ENCODE measurements at places on chromosomes 3 and 15.

DNA sequence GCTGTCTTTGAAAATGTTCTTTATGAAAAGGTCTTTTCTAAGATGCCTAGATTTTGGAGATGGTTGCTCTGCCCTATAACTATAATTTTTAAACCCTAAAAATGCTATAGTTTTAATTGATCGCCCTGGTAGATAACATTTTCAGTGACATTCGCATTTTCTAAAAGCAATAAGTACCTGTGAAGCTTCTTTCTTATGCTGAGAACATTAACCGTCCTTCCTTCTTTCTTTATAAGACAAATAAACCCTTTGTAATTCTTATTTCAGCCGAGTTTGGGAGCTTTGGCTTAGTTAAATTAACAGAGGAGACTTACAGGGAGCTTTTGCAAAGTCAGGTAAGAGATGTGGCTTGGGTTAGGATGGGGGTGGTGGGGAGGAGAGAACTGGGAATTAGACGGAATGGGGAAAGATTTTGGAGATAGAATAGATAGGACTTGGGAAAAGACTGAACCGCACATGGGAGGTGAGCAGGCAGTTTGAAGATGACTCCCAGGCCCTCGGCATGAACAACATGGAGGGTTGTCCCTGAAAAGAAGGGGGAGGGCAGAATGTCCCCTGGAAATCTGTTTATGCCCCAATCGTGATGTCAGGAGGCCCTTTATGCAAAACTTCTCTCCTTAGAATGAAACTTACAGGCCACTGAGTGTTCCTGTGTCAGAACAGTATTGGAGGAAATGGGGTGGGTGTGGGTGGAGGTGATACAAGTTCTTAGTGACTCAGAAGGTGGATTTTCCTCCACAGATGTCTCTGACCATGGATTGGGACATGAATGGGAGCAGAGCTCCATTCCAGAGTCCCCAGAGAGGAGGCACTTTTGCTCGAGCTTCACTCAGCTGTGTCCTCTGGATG lies 76.2 kb upstream of the LARS2 start:
- DNase-seq = no peak

DNA sequence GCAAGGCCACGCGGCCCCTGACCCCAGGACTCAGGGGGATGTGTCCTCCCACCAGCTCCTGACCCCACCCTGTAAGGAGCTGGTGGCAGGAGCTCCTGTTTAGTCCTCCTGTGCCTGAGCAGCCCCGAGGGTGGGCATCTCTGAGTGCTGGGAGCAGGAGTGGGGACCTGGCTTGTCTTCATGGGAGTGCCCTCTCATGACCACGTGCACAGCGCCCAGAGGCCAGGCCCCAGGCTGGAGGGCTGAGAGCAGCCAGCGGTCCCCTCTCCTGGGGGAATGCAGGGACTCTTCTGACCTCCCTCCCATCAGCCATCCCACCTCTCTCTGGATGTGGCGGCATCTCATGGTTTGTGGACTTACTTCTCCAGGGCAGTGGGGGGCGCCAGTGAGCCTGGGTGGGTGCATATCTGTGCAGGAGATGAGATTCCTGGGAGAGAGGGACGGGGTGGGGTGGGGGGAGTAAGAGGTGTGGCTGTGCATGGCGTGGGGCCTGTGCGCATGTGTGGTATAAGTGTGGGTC lies 205.6 kb downstream of the TBC1D2B start:
- DNase-seq = no peak

- DNase-seq = no peak
These were observed 24.7 kb downstream of the C3orf20 start for GRCh38 chr3:14699643-14700042.

DNA sequence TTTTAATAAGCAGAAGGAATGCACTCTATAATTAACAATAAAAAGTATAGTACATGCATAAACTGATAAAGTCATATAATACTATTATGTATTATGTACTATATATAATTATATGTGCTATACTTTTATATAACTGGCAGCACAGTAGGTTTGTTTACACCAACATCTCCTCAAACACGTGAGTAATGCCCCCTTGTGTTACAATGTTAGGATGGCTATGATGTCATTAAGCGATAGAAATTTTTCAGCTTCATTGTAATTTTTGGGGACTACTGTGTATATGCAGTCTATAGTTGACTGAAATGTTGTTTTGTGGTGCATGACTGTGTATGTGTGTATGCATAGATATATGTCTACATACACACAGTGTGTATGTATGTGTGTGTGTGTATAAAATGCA lies 100.6 kb downstream of the SLMAP start:
- DNase-seq = no peak

GRCh38 chr3:123773681-123774431 lies 110.3 kb downstream of the MYLK start:
- DNase-seq = peak; percentile 85

- DNase-seq = no peak
These were observed 13.9 kb downstream of the AADAC start for GRCh38 chr3:151827816-151828215.

GRCh38 chr3:53989451-53989850 lies 97.8 kb upstream of the SELENOK start:
- no peak for DNase-seq

DNA sequence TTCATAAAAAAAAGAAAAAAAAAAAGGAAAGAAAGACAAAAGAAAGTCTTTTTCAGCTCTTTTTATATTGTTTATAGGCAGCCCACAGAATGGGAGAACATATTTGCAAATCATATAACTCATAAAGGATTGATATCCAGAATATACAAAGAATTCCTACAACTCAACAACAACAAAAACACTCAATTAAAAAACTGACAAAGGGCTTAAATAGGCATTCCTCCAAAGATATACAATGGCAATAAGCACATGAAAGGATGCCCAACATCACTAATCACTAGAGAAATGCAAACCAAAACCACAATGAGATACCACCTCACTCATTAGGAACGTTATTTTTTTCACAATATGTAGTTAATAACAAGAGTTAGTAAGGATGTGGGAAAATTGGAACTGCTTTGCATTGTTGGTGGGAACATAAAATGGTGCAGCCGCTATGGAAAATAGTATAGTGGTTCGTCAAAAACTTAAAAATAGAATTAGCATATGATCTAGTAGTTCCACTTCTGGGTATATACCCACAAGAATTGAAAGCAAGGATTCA lies 54.2 kb upstream of the CMTM8 start:
- no peak for DNase-seq

DNA sequence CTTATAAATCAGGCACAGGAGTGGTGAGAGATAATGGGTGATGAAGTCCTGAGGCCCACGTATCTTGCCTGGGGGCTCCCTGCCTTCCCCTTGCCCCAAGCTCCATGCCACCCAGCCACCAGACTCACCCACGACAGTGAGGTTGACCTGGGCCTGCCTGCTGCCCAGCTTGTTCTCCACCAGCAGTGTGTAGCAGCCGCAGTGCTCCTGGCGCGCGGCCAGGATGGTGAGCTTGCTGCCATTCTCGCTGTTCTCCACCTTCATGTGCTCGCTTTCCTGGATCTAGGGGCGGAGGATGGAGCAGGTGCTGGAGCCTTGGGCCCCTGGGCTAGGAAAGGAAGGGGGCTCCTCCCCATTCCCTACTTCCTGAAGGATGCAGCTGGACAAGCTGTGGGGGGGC lies 79.1 kb upstream of the HACD2 start:
- DNase-seq = no peak

DNA sequence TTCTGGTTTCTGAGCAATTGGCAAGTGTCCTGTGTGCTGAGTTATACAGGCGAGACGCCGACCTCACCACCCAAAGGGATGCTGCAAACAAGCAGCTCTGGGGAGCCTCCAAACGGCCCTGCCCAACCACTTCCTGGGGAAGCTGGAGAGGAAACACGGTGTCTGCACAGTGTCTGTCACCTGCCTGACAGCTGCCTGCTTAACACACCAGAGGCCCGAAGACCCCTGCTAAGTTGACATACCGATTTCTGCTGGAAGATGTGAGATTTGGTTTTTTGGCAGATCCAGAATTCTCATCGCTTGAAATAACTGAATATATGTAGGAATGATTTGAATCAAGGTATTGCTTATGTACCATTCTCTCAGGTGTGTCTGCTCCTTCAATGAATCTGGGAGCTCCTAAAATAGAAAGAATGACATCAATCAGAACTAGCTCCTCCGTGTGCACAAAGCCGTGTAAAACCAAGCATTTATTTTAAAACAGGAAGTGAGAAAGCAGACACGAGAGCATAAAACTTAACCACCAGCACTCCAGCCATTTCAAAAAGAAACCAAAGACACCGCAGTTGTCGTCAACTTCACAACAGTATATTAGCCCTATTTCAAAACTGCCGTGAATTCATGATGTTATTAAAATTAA lies 27.2 kb downstream of the LRRC2 start:
- no peak for DNase-seq

GRCh38 chr3:71514621-71515020 lies 68.9 kb downstream of the FOXP1 start:
- no peak for DNase-seq

DNA sequence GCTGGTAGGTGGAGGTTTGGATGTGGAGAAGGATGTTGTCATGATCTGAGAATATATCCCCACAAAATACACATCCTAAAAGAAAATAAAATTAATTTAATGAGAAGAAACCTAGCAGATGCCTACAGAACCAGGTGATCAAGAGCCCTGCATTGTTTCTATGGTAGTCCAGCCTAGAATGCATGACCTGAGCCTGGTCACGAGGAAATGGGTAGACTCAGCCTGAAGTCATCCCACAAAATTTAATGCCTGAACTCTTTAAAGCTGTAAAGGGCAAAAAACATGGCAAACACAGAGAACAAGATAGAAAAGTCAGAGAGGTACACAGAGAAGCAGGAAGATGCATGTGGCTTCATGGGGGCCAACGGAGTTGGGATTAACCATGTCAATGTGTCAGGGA lies 36.0 kb downstream of the LDHAL6B start:
- no peak for DNase-seq

DNA sequence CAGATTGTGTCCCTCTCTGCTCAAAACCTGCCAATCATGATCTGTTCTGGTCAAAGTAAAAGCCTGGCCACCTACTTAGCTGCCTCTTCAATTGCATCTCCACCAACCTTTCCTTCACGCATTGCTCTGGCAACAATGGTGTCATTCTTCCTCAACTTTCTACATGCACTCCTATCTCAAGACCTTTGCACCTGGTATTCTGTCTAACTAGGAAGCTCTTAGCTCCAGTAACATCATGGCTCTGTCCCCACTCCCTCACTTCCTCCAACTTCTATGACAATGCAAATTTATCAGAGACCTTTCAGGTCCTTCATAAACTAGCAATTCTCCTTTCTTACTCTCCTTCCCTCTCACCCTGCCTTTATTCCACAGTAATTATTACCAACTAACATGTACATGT lies 267.4 kb upstream of the ARL6 start:
- DNase-seq = no peak

Measured in right forelimb (tissue), 1 donor.